ENCODE measurements at places on chromosomes 5 and 9.
A peak's percentile ranks its signal among the peaks of the same experiment; 100 is the strongest.

DNA sequence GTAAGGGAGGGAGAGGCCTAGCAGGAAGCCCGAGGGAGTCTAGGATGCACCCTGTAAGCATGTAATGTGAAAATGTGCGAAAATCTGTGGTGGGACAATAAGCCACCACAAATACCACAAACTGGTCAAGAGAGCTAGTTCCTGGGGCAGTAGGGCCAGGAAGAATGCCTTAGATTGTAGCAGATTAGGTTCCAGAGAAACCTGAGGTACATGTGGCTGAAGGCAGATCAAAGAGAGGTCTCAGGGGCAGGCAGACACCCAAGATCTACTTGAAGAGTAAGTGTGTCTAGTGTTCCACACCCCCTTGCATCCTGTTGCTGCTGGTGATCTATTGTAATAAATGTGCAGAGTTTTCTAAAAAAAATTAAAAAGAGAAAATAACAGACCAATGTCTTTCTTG, 1677.3 kb upstream of the CDH6 start:
- DNase-seq, result no peak

GRCh38 chr9:131478421-131478868, 24.3 kb upstream of the POMT1 start:
- peak; percentile 70 for DNase-seq

DNA sequence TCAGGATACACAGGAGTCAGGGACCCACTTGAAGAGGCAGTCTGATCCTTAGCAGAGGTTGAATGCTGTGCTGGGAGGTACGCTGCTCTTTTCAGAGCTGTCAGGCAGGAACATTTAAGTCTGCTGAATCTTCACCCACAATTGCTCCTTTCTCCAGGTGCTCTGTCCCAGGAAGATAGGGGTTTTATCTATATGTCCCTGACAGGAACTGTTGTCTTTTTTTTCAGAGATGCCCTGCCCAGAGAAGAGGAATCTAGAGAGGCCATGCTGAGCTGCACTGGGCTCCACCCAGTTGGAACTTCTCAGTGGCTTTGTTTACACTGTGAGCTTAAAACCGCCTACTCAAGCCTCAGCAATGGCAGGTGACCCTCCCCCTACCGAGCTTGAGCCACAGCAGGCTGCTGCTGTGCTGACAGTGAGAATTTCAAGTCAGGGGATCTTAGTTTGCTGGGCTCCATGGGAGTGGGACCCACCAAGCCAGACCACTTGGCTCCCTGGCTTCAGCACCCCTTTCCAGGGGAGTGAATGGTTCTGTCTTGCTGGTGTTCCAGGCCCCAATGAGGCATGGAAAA, 169.0 kb downstream of the FBXL17 start:
- DNase-seq, result no peak

- DNase-seq, result no peak
Observed at GRCh38 chr5:151052836-151053235, 28.0 kb downstream of the TNIP1 start.

DNA sequence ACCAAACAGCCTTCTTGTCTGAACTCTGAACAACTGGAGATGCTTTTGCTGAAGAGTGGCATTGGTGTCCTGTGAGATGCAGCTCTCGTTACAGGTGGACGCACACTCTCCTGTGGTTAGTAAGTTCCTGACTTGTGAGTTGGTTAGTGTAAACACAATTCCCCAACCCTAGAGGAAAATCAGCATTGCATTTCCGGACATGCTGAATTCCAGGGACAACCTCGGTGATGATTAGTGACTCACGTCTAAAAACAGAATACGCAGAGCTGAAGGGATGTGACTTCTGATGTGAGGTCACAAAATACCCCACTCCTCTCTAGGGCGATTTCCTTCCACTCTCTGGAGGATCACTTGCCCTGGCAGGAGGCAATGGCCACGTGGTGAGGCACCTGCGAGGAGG, 5.0 kb downstream of the OR2V2 start:
- DNase-seq, result no peak

DNA sequence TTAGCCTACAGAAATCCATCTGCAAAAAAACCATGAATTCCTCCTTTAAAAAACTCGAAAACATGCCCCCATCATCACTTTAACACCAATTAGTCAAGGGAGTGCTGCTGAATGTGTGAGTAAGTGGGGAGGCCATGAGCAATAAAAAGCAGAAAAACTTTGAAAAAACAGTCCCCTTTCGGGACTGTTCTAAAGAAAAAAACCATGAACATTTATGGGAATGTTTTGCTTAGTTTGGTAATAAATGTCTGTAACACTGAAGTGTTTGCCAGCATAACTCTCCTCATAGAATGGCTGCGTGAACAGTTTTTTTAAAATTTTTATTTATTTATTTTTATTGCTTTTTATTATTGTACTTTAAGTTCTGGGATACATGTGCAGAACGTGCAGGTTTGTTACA, 99.4 kb upstream of the TARS1 start:
- DNase-seq, result no peak

DNA sequence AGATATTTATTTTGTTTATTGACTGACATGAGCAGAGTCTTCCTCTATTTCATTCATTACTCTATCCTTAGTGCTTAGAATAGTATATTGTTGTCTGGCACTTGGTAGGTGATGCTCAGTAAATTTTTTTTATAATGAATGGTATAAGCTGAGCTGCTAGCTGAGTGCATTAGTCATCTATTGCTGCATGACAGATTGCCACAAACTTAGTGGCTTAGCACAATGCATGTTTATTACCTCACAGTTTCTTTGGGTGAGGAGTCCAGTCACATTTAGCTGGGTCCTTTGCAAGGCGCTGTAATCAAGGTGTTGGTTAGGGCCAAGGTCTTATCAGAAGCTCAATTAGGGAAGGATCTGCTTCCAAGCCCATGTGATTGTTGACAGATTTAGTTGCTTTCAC, 23.1 kb downstream of the SMAD5 start:
- DNase-seq, result no peak

- no peak for DNase-seq
Observed at GRCh38 chr9:89839952-89840351, 235.1 kb downstream of the GADD45G start.

All from HuH-7 (cell line).